ENCODE measurements at places on chromosomes 12 and 14. TPM values are rescaled to one million over a fixed set of nuclear protein-coding genes. Genes with fewer than 3 reads are reported as not detected.

GUCY2C gene
- not detected for total RNA-seq

ASB2 gene
- total RNA-seq = 2.9 TPM

CD69 gene
- 1.9 TPM for total RNA-seq

FAM186B gene
- 1.1 TPM for total RNA-seq

TMEM30B gene
- 18.5 TPM for total RNA-seq

ASCL1 gene
- total RNA-seq = not detected

- H3K4me3 ChIP-seq = no peak overlapping the region
- no peak for DNase-seq
- no peaks in the 10 kb centered on the region for H3K27me3 ChIP-seq
- no peaks in the 10 kb centered on the region for H3K36me3 ChIP-seq
Observed at GRCh38 chr12:45483571-45483970, 245.9 kb upstream of the ARID2 start.

GRCh38 chr14:69619012-69619411 lies 7.6 kb downstream of the SUSD6 start:
- H3K27ac ChIP-seq = peak overlapping the region; percentile 59
- DNase-seq = no peak
- no peaks in the 10 kb centered on the region for H3K36me3 ChIP-seq
- peaks cover 89% of the 10 kb centered on the region for H3K4me1 ChIP-seq

DNA sequence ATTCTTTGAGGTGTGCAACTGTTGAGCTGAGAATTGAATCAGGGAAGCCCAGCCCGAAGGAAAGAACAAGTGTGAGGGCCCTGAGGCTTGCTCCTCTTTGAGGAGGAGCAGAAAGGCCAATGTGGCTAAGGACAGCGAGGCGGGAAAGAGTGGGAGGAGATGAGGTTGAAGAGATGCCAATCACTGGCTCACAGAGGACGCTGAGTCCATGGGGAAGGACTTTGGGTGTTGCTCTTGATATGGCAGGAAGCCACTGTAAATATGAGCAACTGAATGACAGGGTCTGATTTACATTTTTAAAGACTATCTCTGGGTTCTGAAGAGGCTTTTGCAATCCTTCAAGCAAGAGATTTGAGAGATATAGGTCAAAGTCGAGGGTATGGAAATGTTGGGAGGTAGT lies 3.3 kb upstream of the APPL2 start:
- no peaks in the 10 kb centered on the region for H3K27me3 ChIP-seq
- H3K4me1 ChIP-seq = no peaks in the 10 kb centered on the region
- DNase-seq = no peak
- no peak overlapping the region for H3K4me3 ChIP-seq

- no peak overlapping the region for H3K4me3 ChIP-seq
- H3K4me1 ChIP-seq = peaks cover 6% of the 10 kb centered on the region
- DNase-seq = no peak
- no peaks in the 10 kb centered on the region for H3K36me3 ChIP-seq
- no peak overlapping the region for H3K27ac ChIP-seq
Observed at GRCh38 chr14:53412819-53413675, 259.9 kb upstream of the DDHD1 start.

DNA sequence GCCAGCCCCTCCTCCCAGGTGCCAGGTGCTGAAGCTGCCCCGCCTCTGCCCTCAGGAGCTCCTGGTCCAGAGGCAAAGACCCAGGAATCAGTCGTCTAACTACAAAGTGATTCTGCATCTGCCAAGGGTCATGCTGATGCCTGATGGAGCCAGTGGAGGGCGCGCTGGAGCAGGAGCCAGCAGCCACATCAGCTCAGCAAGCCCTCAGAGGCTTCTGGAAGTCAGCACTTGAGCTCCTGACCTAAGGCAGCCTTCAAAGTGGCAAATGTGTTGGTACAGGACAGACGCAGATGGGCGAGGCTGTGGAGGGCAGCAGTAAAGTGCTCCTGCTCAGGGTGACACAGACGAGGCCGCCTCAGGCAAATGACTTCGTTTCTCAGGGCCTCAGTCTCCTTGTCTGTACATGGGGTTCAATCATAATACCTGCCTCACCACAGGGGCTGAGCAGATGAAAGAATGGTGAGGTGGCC lies 10.9 kb downstream of the C12orf43 start:
- no peaks in the 10 kb centered on the region for H3K36me3 ChIP-seq
- no peak overlapping the region for H3K27ac ChIP-seq
- DNase-seq = no peak

GRCh38 chr14:85867450-85867849 lies 337.5 kb downstream of the FLRT2 start:
- no peak overlapping the region for H3K4me3 ChIP-seq
- no peak overlapping the region for H3K27ac ChIP-seq
- no peak for DNase-seq
- no peaks in the 10 kb centered on the region for H3K36me3 ChIP-seq
- no peaks in the 10 kb centered on the region for H3K27me3 ChIP-seq
- no peaks in the 10 kb centered on the region for H3K4me1 ChIP-seq

DNA sequence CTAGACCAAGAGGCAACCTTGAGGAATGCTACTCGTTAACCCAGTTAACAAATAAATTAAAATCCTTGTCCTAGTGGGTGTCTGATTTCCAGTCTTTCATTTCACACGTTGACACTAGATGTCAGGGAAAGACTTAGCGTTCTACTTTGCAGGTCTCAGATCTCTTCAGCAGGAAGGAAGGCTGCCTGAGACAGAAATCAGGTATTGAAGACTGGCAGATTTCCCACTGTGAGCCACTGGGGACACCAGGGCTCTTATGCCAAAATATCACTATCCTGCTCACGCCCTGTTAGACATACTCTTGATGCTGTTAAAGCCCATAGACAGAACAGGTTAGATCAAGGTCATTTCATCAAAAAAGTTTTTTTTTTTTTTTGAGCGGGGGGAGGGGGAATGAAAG lies 33.0 kb downstream of the EMP1 start:
- no peak overlapping the region for H3K4me3 ChIP-seq
- no peak overlapping the region for H3K27ac ChIP-seq
- no peaks in the 10 kb centered on the region for H3K27me3 ChIP-seq
- DNase-seq = no peak
- H3K36me3 ChIP-seq = no peaks in the 10 kb centered on the region
- no peaks in the 10 kb centered on the region for H3K4me1 ChIP-seq

DNA sequence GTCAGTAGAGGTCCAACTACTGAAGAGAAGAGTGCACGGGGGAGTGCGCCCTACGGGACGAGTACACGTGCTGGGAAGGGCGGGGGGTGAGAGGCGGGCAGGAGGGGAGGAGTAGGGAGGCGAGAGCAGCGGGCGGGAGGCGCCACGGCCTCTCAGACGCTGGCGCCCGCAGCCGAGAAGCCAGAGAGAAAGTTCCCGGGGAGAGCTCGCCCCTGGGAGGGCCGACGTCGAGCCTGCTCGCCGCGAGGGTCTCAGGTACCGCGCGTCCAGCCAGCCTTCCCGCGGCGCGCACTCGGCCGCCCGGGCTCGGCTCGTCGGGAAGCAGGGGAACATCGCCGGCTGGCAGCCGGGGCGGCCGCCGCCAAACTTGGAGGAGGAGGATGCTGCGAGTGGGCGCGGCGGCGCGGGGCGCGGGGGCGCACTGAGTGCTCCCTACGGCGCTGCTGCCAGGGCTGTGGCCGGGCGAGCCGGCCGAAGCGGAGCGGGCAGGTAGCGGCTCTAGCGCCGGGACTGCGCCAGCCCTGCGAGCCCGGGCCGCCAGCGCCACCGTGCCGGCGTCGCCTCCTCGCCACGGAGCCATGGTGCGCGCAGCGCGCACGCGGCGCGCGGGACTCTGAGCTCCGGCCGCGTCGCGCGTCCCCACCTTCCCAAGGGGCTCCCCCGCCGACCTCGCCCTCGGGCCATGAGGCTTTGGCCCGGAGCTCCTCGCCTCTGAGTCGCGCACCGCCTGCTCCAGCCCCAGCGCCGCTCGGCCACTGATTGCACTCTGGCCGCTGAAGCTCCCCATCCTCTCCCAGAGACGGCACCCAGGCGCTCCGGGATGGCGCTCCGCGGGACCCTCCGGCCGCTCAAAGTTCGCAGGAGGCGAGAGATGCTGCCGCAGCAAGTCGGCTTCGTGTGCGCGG lies at the start of gene SLC24A4:
Gene SLC24A4, plus strand, starts transcription at position 155 of the 905 bp plus-strand sequence. Its CDS starts 666 bp downstream, at position 821.
- peaks cover 6% of the 10 kb centered on the region for H3K4me1 ChIP-seq
- DNase-seq = no peak
- peaks cover 96% of the 10 kb centered on the region for H3K27me3 ChIP-seq
- no peaks in the 10 kb centered on the region for H3K36me3 ChIP-seq
- peak within 1 kb of the TSS; percentile 44 for H3K4me3 ChIP-seq

DNA sequence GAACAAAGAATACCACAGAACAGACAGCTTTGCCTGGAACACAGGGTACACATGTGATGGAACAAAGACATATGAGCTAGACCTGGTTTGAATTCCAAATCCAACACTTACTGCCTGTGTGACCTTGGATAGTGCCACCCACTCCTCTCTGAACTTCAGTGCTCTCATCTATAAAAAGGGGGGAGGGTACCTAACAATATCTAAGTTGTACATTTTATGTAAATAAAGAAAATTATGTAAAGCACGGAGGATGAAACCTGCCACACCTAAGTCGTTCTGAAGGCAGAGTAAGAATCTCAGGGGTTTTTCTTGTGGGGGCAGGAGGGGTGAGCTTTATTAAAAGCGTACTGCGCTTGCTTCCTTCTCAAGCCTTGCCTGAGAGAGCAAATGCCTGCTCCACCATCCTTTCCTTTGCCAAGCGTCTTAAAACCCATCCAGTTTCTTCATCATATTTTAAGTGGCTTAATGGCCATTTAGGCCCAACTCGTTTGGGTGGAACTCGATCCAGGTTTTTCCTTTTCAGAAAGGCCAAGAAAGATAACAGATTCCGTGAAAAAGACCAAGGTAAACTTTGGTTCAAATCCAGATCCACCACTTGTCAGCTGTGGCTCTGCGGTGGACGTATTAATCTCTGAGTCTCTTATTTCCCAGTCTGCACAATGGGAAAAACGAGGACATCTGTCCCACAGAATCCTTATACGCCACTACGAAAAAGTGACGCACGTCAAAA lies 946 bp downstream of the DDX24 start:
- peaks cover 42% of the 10 kb centered on the region for H3K4me1 ChIP-seq
- H3K27ac ChIP-seq = peak overlapping the region; percentile 92
- DNase-seq = no peak
- no peaks in the 10 kb centered on the region for H3K36me3 ChIP-seq

Measured in esophagus squamous epithelium (tissue), 5 donors.